ENCODE measurements at places on chromosomes 12 and 14.
A peak's percentile ranks its signal among the peaks of the same experiment; 100 is the strongest.

GRCh38 chr12:57733928-57734327, 4.6 kb downstream of the AGAP2 start:
- no peak for DNase-seq

- DNase-seq: no peak
Observed at GRCh38 chr14:102086709-102086971, 204 bp downstream of the HSP90AA1 start.

- DNase-seq: no peak
Observed at GRCh38 chr12:98868076-98868475, 223.0 kb downstream of the APAF1 start.

GRCh38 chr12:57579011-57579410, 12.0 kb upstream of the PIP4K2C start:
- no peak for DNase-seq

GRCh38 chr12:102685172-102685571, 204.8 kb upstream of the IGF1 start:
- no peak for DNase-seq

DNA sequence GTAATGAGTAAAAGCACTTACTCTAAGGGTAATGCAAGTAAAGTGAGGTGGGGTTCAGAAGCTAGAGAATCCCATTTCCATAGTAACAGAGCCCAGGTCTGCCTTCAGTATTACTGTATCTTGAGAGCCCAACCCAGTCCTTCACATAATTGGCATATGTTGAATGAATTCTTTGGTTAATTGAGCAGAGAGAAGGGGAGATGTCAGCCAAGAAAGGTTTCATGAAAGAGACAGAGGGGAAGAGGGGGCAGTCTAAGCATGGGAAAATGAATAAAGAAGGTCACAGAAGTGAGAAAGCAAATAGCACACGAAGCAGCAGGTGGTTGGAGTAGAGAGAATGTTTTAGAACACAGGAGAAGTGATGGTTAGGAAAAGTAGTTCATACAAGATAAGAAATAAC, 371.1 kb downstream of the SEC23A start:
- DNase-seq: no peak

- no peak for DNase-seq
Observed at GRCh38 chr14:97866195-97866594, 1069.0 kb downstream of the VRK1 start.

- no peak for DNase-seq
Observed at GRCh38 chr14:97179573-97179972, 382.4 kb downstream of the VRK1 start.

DNA sequence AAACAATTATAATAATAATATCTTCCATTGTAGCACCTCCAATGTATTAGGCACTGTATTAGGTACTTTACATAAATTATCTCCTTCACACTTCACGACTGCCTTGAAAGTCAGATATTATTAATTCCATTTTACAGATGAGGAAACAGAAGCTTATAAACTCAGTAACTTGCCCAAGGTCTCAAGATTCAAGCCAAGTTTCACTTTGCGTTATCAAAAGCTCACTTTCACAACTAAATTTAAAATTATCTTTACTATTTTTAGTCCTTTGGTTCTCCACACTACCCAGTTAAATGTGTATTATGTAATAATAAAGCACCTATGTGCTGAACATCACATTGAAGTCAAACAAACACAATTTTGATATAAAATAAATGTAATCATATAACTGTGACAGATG, 55.8 kb downstream of the NUMB start:
- no peak for DNase-seq

DNA sequence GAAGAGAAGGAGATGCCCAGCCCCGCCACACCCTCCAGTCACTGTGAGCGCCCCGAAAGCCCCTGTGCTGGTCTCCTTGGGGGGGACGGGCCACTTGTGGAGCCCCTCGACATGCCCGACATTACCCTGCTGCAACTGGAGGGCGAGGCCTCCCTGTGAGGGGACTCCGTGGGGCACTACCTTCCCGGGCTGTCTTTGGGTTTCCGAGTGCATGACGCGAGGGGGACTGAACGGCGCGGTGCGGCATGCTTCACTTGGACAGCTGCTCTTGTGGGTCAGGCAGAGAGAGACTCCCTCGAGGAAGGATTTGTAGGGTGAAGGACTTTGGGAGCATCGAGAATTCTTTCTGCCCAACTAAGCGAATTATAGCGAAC, 1.1 kb downstream of the CCDC184 start:
- DNase-seq: no peak

GRCh38 chr14:97796511-97796910, 999.3 kb downstream of the VRK1 start:
- DNase-seq: no peak

DNA sequence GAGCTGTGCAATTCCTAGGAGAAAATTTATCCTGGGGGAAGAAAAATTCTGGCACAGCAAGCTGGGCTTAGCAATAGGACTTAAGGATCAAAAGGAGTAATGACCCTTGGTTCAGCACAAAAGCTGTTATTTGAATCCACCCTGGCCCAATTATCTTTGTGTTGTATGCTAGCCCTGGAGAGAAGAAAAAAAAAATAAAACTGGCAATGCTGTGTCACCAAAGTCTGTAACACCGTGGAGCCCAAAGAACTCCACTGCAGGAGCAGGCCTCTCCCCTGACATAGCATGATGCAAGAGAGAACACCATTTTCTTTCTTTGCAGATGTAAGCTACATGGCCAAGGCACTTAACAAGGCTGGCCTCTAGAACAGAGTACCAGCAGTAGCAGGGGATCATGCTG, 63.0 kb upstream of the ARHGAP5 start:
- no peak for DNase-seq

- no peak for DNase-seq
Observed at GRCh38 chr12:117018276-117018675, 80.9 kb downstream of the TESC start.

GRCh38 chr12:67592228-67593011, 56.1 kb upstream of the DYRK2 start:
- peak; percentile 85 for DNase-seq

- no peak for DNase-seq
Observed at GRCh38 chr12:2053691-2054090, 904 bp downstream of the CACNA1C start.

GRCh38 chr12:49524660-49525324, 14.0 kb upstream of the KCNH3 start:
- DNase-seq: no peak

- DNase-seq: no peak
Observed at GRCh38 chr12:120856980-120857379, 47.2 kb downstream of the SPPL3 start.

- no peak for DNase-seq
Observed at GRCh38 chr14:31263485-31264133, 56.0 kb upstream of the HECTD1 start.

DNA sequence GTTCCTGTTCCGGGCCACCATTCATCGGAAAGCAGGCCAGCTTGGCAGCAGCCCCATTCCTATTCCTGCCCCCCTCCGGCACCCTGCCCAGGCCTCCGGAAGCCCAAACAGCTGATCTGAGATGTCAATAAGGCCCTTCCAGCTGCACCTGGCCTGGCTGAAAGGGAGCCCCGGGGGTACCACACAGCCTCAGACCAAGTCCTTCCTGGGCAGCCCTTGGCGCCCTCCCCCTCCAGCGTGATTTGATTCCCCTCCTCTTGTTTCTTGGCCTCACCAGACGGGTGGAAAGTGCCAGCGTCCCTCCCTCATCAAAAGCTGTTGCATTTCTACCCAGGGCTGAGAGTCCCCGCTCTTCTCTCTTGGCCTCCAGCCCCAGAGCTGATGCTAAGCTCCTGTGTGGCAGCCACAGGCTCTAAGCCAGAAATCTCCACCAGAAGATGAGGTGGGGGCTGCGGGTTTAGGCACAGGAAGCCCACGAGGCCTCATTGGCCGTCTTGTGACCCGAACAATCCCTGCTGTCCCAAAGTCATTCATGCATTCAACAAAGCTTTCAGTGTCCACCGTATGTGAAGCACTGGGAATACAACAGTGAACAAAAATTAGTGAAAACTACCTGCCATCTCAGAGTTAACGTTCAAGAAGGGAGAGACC, 215.4 kb downstream of the SLC41A2 start:
- no peak for DNase-seq

DNA sequence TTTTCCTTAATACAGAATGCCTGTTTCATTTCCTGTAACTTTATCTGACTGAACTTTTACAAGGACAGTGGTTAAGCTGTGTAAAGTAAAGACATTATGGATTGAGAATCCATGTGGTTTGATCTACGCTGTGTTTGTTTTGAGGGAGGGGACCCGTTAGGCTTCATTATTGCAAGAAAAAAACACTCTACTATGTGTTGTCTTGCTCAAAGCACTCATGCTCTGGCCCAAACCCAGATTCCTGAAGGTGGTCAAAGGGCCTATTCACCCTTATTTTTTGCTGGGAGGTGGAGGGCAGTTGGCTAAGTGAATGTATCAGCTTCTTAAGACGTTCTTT, 11.9 kb downstream of the RNF10 start:
- no peak for DNase-seq

DNA sequence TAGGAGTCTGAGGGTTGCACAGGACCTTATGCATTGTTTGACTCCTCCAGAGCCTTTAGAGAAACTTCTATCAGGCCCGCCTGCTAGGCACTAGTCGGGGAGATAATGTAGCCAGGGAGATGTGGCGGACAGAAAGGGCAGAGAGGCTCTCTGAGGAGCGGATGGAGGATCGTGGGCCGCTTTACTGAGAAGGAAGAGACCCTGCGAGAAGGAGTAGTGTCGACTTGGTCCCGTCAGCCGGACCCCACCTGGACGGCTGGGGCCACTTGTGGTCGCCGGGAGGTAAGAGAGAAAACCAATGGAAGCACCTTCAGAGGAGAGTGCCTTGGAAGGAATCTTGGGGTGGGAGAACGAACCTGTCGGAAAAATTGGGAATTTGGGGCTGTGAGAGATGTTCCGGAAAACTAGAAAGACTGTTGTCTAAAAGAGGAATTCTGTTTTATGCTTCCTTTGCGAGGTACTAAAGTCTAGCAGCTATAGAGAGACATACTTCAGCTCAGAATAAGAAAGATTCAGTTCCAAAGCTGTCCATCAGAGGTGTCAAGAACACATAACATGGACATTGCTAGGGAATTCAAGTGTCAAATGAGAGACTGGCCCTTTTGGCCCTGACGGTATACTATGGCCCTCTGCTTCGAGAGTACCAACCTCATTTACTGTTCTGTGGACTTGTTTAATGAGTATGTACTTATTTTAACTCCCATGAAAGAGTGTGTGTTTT, 660 bp upstream of the MCRS1 start:
- DNase-seq: no peak

DNA sequence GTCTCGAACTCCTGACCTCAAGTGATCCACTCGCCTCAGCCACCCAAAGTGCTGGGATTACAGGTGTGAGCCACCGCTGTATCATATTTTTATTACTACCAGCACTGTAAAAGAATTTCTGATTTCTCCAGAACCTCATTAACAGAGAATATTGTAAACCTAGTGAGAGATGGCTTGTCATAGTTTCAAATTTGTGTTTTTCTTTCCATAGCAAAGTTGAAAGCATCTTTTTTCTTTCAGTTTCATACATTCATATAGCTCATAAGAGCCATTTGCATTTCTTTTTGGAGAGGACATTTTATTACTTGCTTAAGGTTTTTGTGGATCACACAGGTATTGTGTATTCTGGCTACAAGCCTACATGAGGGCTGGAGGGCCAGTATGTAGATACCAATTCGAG, 58.0 kb downstream of the MIS18BP1 start:
- DNase-seq: no peak

- DNase-seq: no peak
Observed at GRCh38 chr14:66078006-66078405, 408.2 kb upstream of the CCDC196 start.

DNA sequence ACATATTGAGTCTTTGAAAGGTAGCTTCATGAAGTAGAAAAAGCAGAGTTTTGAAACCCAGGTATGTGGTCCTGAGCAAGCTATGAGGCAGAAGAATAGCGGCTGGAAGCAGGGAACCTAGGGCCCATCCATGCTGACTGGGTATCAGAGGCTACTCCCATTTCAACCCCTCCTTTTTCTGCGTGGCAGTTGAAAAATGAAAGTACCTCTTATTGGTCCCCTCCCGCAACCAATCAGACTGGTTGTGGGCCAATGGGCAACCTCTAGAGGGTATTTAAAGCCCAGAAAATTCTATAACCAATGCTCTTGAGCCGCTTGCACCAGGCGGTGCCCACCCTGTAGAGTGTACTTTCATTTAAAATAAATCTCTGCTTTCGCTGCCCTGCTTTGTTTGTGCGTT, 1.6 kb upstream of the SNRPF start:
- no peak for DNase-seq

- DNase-seq: no peak
Observed at GRCh38 chr12:42669553-42669952, 80.0 kb upstream of the PRICKLE1 start.

DNA sequence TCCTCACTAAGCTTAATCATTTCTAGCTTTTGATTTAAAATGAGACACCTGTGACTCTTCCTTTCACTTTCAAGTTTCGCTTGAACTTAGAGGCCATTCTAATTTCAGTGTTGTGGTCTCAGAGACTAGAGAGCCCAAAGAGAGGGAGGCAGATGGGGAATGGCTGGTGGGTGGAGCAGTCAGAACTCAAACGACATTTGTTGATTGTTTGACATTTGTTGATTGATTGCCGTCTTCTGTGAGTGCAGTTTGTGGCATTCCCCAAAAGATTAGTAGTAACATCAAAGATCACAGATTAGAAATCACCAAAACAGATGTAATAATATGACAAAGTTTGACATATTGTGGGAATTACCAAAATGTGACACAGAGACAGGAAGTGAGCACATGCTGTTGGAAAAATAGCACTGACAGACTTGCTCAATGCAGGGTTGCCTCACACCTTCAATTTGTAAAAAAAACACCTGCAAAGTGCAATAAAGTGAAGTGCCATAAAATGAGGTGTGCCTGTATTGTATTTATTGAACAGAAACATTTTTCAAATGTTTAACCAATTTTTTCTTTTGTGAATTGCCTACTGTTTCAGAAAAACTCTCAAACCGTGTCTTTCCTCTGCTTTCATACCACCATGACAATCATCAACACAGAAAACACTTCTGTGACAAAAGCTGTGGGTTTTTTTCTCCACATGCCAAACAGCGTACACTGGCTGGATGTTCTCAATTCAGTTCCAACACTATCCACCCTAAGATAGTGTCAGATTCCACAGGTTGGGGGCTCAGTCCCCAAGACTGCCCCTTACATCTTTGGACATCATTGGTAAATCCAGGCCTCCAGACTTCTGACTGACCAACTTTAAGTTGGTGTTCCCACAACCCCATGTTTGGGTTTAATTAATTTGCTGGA, 376.3 kb upstream of the RGS6 start:
- DNase-seq: peak; percentile 85

GRCh38 chr14:103140316-103141109, 17.3 kb downstream of the TNFAIP2 start:
- no peak for DNase-seq

- no peak for DNase-seq
Observed at GRCh38 chr12:43210485-43211192, 341.4 kb downstream of the ADAMTS20 start.

DNA sequence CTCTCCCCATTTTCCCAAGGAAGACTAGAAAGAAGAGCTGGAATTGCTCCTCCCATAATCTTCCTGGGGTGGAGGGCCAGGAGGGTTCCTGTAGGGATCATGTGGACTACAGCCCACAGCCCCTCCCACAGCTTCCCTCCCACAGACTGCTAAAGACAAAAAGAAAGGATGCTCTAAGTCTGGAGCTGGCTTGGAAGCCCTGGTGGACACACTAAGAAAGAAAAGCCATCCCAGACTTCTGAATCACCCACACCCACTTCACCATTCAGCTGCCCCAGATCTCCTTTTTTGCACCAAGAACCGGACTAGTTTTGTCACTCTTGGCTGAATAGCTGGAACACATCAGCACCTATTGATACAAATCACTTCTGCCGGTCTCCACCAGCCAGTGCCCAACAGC, 56.8 kb upstream of the PLXNC1 start:
- no peak for DNase-seq

Data from CD4-positive, alpha-beta T cell (primary cell).